ENCODE measurements at places on chromosomes 3 and 15. TPM values are rescaled to one million over a fixed set of nuclear protein-coding genes. Genes with fewer than 3 reads are reported as not detected.
A peak's percentile ranks its signal among the peaks of the same experiment; 100 is the strongest.

- no peak for DNase-seq
- H3K27ac ChIP-seq = no peak overlapping the region
- peaks cover 4% of the 10 kb centered on the region for H3K27me3 ChIP-seq
- H3K4me3 ChIP-seq = no peak overlapping the region
- no peaks in the 10 kb centered on the region for H3K36me3 ChIP-seq
- no peaks in the 10 kb centered on the region for H3K4me1 ChIP-seq
These were observed 21.9 kb upstream of the P2RY13 start for GRCh38 chr3:151351219-151351618.

CCDC13 gene
- polyA plus RNA-seq = 0.36 TPM

DNA sequence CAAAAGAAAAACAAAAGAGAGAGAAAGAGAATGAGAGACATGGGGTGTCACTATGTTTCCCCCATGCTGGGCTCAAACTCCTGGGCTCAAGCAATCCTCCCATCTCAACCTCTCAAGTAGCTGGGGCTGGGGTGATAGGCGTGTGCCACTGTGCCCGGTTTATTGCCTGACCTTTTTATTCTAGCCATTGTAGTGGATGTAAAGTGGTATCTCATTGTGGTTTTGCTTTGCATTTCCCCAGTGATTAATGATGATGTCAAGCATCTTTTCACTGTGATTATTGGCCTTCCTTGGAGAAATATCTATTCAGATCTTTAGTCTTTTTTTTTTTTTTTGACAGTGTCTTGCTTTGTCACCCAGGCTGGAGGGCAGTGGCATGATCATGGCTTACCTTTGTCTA lies 37.7 kb upstream of the GK5 start:
- H3K27ac ChIP-seq = no peak overlapping the region
- H3K27me3 ChIP-seq = no peaks in the 10 kb centered on the region

GRCh38 chr15:92709110-92709790 lies 53.7 kb upstream of the FAM174B start:
- H3K4me1 ChIP-seq = peaks cover 30% of the 10 kb centered on the region
- no peaks in the 10 kb centered on the region for H3K27me3 ChIP-seq
- no peaks in the 10 kb centered on the region for H3K36me3 ChIP-seq
- peak overlapping the region; percentile 84 for H3K27ac ChIP-seq

FEZF2 gene
- polyA plus RNA-seq = not detected

CORO2B gene
- 2.9 TPM for polyA plus RNA-seq

DNA sequence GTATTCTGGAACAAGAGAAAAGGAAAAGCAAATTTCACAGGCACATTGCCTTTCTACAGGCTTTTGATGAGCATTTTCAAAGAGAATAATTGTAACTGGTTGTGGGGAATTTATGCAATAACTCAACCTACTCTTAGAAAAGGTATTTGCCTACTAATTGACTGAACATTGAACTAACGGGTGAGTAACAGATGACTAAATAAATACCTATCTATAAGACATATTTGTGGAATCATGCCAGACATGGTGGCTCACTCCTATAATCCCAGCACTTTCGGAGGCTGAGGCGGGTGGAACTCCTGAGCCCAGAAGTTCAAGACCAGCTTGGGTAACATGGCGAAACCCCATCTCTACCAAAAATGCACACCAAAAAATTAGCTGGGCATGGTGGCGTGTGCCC lies 367.7 kb downstream of the CGGBP1 start:
- no peaks in the 10 kb centered on the region for H3K4me1 ChIP-seq
- no peaks in the 10 kb centered on the region for H3K36me3 ChIP-seq
- no peak for DNase-seq
- H3K4me3 ChIP-seq = no peak overlapping the region
- no peaks in the 10 kb centered on the region for H3K27me3 ChIP-seq

DNA sequence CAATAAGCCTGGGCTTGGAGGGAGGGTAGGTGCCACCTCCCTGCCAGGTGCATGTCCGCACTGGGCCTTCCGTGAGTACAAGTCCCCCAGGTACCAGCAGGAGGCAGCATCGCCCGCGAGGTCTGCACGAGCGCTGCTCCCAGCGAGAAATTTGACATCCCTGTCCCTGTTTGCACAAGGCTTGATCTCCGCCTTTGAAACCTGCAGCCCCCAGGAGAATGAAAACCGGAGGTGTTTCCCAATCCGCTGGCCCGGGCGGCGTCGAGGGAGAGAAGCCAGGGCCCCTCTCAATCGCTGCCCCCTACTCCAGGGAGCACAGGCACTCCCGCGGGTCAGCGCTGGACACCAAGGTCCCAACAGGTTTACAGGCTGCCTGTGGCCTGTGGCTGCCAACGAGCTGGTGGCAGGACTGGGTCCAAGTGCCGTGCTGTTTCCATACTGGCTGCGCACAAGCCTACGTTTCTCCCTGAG lies 961 bp downstream of the HAPLN3 start:
- peaks cover 36% of the 10 kb centered on the region for H3K4me1 ChIP-seq
- H3K27ac ChIP-seq = no peak overlapping the region
- peak overlapping the region; percentile 69 for H3K4me3 ChIP-seq

GRCh38 chr3:67715971-67716370 lies 61.6 kb upstream of the SUCLG2 start:
- H3K27me3 ChIP-seq = no peaks in the 10 kb centered on the region
- H3K27ac ChIP-seq = no peak overlapping the region
- no peak overlapping the region for H3K4me3 ChIP-seq
- no peaks in the 10 kb centered on the region for H3K36me3 ChIP-seq

DNA sequence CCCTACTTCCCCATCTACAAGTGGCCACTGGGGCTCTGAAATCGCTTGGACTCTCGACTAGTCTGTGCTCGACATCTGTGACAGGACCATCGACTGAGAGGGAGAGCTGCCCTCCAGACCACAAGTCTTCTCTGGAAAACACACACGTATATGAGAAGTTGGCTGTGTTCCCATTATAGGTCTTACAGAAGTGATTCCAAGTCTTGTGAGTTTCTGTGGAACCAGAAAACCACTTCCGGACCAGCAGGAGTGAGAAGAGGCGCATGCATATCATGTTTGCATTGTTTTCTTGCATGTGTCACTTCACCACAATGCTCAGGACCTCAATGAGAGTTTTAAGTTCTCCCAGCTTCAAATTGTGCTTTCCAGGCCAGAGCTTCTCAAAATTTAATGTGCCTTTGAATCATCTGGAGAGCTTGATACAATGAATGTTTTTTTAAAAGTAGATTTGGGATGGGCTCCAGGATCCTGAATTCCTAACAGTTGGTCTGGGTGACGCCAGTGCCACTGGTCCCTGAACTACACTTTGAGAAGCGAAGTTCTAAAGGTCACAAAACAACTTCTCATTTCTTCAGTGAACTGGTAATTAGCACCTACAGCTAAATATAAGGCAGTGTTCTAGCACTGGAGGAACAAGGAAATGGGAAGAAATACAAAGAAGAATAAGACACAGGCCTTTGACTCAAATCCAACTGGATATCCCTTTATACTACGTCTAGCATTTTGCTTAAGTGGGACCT lies 15.7 kb downstream of the LIPC start:
- no peak overlapping the region for H3K27ac ChIP-seq
- H3K4me1 ChIP-seq = no peaks in the 10 kb centered on the region
- H3K4me3 ChIP-seq = no peak overlapping the region

FOXL2NB gene
- polyA plus RNA-seq = 0.01 TPM

DNA sequence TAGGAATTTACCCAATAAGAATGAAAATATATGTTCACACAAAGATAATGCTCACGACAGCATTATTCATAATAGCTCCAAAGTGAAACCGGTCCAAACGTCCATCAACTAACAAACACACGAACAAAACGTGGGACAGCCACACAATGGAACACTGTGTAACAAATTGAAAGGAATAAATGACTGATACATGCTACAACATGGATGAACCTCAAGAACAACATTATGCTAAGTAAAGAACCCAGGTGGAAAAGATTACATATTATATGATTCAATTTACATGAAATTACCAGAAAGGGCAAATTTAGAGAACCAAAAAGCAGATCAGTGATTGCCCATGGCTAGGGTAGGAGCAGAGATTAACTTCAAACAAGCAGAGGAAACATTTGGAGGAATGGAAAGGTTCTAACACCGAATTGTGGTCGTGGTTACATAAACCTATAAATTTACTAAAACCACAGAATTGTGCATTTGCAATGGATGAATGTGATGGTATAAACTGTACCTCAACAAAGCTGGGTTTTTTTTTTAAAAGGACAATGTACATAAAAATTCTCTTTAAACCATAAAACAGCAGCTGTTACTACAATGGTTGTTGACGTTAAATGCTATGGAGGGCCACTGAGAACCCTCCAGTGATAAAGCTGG lies 76.3 kb downstream of the XXYLT1 start:
- DNase-seq = peak; percentile 67
- peak overlapping the region; percentile 60 for H3K4me3 ChIP-seq

- peak; percentile 42 for DNase-seq
- no peaks in the 10 kb centered on the region for H3K36me3 ChIP-seq
- no peak overlapping the region for H3K4me3 ChIP-seq
- H3K4me1 ChIP-seq = peaks cover 13% of the 10 kb centered on the region
- no peaks in the 10 kb centered on the region for H3K27me3 ChIP-seq
These were observed 61.2 kb downstream of the SYNM start for GRCh38 chr15:99165956-99166689.

DNA sequence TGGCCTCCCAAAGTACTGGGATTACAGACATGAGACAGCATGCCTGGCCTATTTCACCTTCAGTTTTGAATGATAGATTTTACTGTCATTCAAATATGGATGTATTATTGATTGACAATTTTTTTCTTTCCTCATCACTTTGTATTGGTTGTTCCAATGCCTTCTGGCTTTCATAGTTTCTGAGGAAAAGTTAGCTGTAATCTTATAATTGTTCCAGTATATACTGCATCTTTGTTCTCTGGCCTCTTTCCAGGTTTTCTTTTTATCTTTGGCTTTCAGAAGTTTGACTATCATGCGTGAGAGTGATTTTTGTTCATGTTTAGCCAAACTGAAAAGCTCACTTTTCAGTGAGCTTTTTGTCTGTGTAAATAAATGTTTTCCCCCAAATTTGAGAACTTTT lies 157.1 kb downstream of the RSRC1 start:
- no peak for DNase-seq
- H3K27ac ChIP-seq = no peak overlapping the region
- H3K27me3 ChIP-seq = no peaks in the 10 kb centered on the region
- H3K4me1 ChIP-seq = no peaks in the 10 kb centered on the region

DNA sequence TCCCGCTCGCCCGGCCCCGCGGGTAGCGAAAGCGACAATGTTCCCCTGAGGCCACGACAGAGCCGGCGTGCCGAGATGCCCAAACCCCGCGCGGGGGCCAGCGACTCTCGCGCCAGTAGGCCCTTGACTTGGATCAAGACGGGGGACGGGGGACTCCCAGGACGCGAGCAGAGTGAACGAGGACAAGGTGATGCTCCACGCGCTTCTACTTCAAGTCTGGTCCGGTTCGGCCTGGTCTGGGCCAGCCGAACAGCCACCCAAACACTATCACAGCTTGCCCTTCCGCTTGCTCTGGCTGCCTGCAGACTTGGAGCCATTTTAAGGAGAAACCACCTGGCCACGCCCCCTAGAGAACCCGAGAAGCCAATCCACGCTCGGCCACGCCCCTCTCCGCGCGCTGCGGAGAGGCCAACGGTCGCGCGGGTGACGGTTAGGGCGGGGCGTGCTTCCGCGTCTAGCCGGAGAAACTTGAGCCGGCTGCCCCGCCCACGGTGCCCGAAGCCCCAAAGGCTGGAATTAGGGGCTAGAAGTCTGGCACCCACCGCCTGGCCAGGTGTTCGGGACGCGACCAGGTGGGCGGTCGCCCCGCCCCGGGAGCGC lies 608 bp upstream of the NDUFAF3 start:
- H3K4me3 ChIP-seq = peak overlapping the region; percentile 59
- H3K27me3 ChIP-seq = no peaks in the 10 kb centered on the region
- peak overlapping the region; percentile 95 for H3K27ac ChIP-seq
- DNase-seq = peak; percentile 98

ISG20 gene
- 7.5 TPM for polyA plus RNA-seq

ZNF662 gene
- polyA plus RNA-seq = 0.84 TPM
